ENCODE measurements at places on chromosomes 7 and 10.
A peak's percentile ranks its signal among the peaks of the same experiment; 100 is the strongest.

GRCh38 chr10:76576276-76576962, 1061.2 kb downstream of the KCNMA1 start:
- H3K36me3 ChIP-seq = no peaks in the 10 kb centered on the region
- no peak overlapping the region for H3K4me3 ChIP-seq
- no peaks in the 10 kb centered on the region for H3K27me3 ChIP-seq
- H3K27ac ChIP-seq = no peak overlapping the region
- DNase-seq = no peak
- no peaks in the 10 kb centered on the region for H3K4me1 ChIP-seq

DNA sequence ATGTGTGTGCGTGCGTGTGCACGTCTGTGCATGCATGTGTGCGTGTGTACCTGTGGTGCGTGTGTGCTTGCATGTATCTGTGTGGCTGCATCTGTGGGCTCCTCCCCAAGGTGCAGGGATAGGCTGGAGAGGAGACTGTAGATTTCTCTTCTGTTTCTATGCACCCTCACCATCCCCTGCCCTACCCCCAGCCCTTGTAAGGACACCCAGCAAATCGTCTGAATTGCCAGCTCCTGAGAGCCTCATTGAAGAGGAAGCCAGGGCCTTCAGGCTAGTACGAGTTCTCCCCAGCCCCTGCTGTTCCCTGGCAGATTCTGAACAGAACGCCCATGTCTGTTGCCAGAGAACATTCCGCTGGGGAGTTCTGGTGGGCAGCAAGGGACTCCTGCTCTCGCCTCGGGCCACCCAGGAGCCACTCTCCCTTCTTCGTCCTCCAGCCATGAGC, 17.0 kb upstream of the TRIM8 start:
- H3K4me1 ChIP-seq = peaks cover 75% of the 10 kb centered on the region
- peak overlapping the region; percentile 99 for H3K27ac ChIP-seq

DNA sequence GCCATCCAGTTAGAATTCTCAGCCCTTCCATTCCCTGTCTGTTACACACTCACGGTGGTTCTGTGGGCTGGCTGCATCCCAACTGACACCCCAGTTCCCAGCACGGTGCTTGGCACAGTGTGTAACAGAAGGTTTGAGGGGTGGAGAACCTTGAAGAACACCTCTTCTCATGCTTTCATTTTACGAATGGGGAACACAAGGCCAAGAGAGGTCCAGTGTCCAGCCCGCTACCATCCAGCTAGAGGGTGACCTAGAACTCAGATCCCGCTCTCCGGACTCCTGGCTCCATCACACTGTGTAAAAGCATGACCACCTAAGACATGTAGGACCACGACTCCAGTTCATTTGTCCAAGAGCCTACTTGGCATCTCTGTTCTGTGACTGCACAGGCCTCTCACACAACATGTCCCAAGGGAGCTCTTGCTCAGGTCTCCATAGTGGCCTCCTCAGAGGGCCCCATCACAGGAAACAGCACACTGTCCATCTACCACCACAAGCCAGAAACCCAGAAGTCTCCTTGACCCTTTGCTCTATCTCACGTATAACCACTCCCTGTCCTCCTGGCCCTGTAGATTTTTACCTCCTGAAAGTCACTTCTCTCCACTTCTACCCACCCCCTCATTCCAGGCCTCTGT, 2.8 kb upstream of the CDH23 start:
- no peaks in the 10 kb centered on the region for H3K36me3 ChIP-seq
- DNase-seq = no peak
- H3K4me1 ChIP-seq = peaks cover 17% of the 10 kb centered on the region
- no peak overlapping the region for H3K27ac ChIP-seq
- H3K27me3 ChIP-seq = peaks cover 59% of the 10 kb centered on the region

DNA sequence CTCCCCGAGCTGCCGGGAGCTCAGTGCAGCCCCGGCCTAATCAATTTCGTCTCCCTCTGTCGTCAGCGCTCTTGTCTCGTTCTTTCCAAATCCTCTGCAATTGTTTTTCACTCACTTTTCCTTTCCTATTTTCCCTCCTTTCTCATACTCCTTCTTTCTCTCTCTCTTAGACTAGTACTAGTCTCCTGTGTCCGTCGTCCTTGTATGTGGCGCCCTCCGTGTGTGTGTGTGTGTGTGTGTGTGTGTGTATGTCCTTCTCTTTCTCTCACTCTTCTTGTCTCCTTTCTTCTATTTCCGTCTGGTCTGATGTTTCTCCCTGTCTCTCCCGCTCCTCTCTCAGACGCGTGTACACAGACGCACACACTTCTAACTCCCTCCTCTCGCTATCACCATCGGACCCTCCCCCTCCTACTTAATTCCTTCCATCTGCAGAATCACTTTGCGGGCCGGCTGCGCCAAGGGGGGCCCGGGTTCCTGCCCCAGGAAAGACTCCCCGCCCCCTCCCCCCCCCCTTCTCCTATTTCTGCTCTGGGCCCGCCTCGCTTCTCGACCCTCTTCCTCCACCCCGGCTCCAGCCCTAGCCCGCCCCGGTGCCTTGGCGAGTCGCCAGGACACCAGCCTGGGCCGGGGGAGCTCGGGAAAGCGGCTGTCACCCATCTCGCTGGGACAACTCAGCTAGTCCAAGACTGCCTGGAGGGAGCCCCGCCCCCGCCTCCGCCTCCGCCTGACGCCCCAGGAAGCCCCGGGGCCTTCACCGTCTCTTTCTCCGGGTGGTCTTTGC, 743 bp upstream of the ZCCHC24 start:
- H3K27ac ChIP-seq = no peak overlapping the region
- no peaks in the 10 kb centered on the region for H3K36me3 ChIP-seq
- DNase-seq = peak; percentile 81
- H3K27me3 ChIP-seq = peaks cover 35% of the 10 kb centered on the region
- peaks cover 27% of the 10 kb centered on the region for H3K4me1 ChIP-seq

DNA sequence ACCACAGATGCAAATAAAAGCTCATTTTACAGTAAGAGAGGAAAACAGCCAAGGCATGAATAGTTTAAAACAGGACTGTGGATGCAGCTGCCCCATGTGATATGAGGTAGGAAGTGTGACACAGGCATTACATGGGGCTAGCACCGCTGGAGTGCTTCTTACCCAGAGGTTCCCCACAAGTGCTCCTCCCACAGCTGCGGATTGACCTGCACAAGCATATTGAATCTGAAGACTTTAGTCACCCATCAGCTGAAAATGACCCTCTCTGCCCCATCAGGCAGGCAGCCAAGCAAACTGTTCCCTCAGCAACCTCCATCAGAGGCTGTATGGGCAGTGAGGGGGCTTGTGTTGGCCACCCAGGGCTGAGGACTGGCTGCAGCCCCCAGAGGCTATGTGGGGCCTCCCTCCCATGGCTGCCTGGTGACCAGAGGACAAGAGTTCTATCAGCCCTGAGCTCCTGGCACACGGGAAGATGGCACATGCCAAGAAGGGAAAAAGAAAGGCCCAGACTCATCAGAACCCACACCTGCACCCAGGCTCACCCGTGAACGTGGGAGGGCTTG, 98.7 kb downstream of the TCERG1L start:
- H3K4me3 ChIP-seq = no peak overlapping the region
- H3K27ac ChIP-seq = no peak overlapping the region
- DNase-seq = no peak
- H3K36me3 ChIP-seq = no peaks in the 10 kb centered on the region

DNA sequence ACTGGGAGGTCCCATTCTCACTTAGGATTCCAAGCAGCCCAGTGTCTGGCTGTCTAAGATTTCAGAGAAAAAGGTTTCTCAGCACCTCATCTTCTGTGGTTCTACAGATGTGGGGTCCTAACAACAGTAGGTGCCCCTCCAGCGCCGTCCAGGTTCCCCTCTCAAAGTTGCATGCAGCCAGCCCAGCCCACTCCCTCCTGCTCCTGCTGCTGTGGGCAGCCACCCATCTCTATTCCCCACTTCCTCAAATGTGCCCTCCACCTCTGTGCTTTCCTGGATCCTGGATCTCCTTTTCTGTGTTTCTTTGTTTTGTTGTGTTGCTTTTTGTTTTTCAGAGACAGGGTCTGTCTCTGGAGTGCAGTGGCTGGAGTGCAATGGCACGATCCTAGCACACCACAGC, 13.3 kb upstream of the SLC18A3 start:
- no peaks in the 10 kb centered on the region for H3K36me3 ChIP-seq
- H3K4me3 ChIP-seq = no peak overlapping the region
- peaks cover under 1% of the 10 kb centered on the region for H3K27me3 ChIP-seq
- H3K27ac ChIP-seq = no peak overlapping the region

DNA sequence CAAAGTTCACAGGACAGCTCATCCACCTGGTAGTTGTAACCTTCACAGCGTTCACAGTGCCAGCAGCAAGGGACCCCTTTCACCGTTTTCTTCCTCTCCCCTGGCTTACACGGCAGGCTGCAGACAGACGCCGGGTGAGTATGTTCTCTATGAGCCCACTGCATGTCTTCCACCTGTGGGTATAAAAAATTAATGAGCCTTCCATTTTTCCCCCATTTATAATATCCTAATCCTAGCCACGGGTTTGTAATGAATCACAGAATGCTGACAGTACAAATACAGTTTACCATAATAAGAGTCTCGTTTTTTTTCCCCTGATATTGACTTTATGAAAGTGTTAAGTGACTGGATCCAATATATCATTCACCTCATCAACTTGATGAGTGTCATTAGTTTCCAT, 719.0 kb downstream of the GRM8 start:
- no peak overlapping the region for H3K27ac ChIP-seq
- no peak for DNase-seq
- H3K4me3 ChIP-seq = no peak overlapping the region
- no peaks in the 10 kb centered on the region for H3K36me3 ChIP-seq

GRCh38 chr7:66779669-66780409, 39.3 kb downstream of the RABGEF1 start:
- DNase-seq = no peak
- peaks cover 8% of the 10 kb centered on the region for H3K4me1 ChIP-seq
- H3K27ac ChIP-seq = no peak overlapping the region
- no peak overlapping the region for H3K4me3 ChIP-seq

DNA sequence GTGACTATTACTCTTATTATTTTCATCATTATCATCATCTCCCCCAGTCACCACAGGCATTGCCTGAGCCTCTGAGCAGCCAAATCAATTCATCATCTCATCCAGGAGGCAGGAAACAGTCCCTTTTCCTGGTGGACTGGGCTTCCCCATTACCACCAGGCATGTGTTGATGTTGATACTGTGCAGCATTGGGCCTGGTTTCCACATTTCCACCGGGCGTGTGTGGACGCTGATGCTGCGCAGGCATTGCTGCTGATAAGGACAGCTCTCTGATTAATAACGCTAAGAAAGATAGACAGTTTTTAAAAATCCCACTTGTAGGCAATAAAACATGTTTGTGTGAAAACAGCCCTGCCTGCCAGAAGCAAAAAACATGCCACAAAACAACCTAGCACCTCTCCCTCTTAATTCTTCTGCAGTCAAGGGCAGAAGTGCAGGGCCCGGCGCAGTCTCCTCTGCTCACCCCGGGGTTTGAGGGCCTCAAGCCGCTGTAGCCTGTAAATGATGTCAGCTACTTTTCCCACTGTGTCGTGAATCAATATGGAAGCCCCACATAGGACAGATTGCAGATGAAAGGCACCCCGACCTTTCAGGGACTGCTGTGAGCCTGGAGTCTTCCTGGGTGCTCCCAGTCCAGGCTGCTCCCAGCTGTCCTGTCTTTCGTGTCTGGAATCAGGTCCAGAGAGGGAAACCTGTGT, 216.0 kb downstream of the WDR37 start:
- H3K27me3 ChIP-seq = no peaks in the 10 kb centered on the region
- no peak for DNase-seq
- H3K36me3 ChIP-seq = no peaks in the 10 kb centered on the region
- H3K4me3 ChIP-seq = no peak overlapping the region
- no peaks in the 10 kb centered on the region for H3K4me1 ChIP-seq

GRCh38 chr10:100883312-100883821, 29.4 kb upstream of the SLF2 start:
- H3K4me1 ChIP-seq = peaks cover 15% of the 10 kb centered on the region
- H3K36me3 ChIP-seq = no peaks in the 10 kb centered on the region
- peaks cover 15% of the 10 kb centered on the region for H3K27me3 ChIP-seq
- H3K27ac ChIP-seq = no peak overlapping the region
- no peak for DNase-seq

DNA sequence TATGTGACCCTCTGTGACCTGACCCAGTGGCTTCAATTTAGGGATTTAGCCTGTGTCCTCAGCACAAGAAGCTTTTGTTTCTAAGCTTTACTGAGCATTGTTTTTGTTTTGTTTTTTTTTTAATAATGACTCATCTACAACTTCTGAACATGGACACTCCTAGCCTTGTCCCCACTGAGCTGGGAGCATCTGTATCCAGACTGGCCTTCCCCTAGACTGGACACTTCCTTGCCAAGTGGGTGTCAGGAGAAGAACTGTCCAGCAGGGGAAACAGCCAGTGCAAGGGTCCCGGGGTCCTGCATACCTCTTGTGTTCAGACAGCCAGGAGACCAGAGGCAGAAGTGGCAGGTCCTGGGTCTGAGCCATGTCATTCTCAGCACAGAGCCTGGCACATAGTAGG, 108.6 kb downstream of the TMEM130 start:
- H3K36me3 ChIP-seq = no peaks in the 10 kb centered on the region
- DNase-seq = no peak
- no peak overlapping the region for H3K4me3 ChIP-seq
- H3K4me1 ChIP-seq = peaks cover 4% of the 10 kb centered on the region
- no peaks in the 10 kb centered on the region for H3K27me3 ChIP-seq
- no peak overlapping the region for H3K27ac ChIP-seq

- DNase-seq = no peak
- no peak overlapping the region for H3K4me3 ChIP-seq
Measured at GRCh38 chr10:96359616-96360015, 814 bp upstream of the OPALIN start.

- peak; percentile 96 for DNase-seq
- peak overlapping the region; percentile 45 for H3K4me3 ChIP-seq
- H3K36me3 ChIP-seq = no peaks in the 10 kb centered on the region
- peaks cover 100% of the 10 kb centered on the region for H3K27me3 ChIP-seq
- H3K27ac ChIP-seq = no peak overlapping the region
Measured at GRCh38 chr10:123132576-123133477, 2.9 kb upstream of the HMX3 start.
